ENCODE measurements at places on chromosomes 11 and 22.

DNA sequence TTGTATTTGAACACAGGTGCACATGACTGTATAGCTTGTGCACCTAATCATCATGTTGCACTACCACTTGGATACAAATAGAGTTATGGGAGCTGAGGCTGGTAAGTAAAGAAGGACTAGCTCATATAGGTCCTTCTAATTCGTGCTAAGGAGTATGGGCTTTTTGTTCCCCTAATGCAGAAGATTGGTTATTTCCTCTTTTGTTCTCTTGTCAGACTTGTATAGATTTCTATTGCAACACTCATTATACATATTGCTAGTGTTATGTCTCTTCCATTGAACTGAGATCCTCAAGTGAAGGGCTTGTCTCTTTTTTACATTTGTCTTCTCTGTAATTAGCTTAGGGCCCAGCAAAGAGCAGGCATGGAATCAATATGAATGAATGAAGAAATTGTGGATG is 54.1 kb upstream of the ARHGAP20 start:
- no peak for DNase-seq

GRCh38 chr11:15687342-15687741 is 572.6 kb downstream of the INSC start:
- DNase-seq, result no peak

- DNase-seq, result no peak
Observed at GRCh38 chr11:23551706-23552105, 691.4 kb upstream of the CCDC179 start.

DNA sequence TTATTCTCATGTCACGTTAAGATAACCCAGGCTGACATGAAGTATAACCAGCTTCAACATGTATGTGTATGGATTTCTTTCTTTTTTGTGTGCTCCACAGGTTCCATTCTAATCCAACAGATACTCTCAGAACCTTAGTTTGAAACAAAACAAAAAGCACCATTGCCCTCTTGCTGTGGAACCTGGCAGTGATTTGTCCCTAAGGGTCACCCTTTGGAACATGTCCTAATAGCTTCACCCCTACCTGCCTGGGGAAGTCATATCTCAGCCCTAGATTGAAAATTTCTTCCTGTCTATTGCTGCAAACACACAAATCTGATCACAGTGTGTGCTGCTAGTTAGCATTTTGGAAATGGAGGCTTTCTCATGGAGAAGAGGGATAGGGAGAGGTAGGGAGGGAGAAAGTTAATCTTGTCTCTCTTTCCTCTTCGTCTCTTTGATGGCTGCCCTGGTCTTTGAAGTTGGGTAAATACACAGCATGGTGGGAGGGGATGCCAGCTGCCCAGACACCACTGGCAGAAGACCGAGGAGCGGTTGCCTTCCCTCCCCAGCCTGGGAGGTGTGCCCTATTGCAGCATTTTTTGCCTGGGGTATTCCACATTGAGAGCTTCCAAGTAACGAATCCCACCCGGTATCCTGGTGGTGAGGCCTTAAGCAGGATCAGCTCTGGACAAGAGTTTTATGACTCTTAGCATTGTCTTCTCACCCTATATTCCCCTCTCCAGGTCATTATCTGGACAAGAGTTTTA is 11.6 kb upstream of the CADM1 start:
- no peak for DNase-seq

- DNase-seq, result peak; percentile 23
Observed at GRCh38 chr22:27329131-27329850, 472.3 kb downstream of the MN1 start.

DNA sequence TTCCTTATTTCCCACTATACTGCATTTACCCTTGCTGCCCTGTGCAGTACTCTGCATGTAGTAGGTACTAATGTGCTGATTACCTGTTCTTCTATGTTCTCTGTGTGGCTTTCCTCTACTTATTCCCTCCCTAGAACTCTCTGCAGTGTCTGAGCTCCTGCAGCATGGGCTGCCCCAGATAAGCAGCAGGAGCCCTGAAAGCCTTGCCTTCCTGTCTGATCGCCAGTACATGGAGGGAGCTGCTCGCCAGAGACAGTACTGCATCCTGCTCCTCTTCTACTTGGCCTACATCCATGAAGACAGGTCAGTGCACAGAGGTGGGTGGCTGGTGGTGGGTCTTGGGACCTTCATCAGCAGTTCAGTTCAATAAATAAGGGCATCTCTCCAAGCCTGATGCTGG is 42.2 kb upstream of the CCDC134 start:
- DNase-seq, result no peak
